ENCODE measurements at places on chromosomes 12 and 14. TPM values are rescaled to one million over a fixed set of nuclear protein-coding genes. Genes with fewer than 3 reads are reported as not detected.

DNA sequence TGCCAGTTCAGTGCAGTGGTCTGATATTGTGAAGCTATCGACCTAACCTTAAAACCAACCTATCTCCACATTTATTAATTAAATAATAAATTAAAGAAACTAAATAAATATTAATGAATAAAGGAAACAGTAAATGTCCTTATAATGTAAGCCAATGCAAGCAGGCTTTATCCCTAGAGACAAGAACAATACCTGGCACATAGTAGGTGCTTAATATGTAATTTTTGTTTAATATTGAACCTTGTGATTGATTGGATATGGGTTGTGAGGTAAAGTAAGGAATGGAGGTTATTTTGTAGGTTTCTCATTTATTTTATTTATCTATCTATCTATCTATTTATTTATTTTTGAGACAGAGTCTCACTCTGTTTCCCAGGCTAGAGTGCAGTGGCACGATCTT lies 7.8 kb upstream of the TUBA1B start:
- H3K27ac ChIP-seq = no peak overlapping the region
- H3K4me1 ChIP-seq = peaks cover 3% of the 10 kb centered on the region
- no peak for DNase-seq
- H3K36me3 ChIP-seq = no peaks in the 10 kb centered on the region
- no peak overlapping the region for H3K4me3 ChIP-seq

The SDR9C7 gene
- polyA plus RNA-seq = not detected

DNA sequence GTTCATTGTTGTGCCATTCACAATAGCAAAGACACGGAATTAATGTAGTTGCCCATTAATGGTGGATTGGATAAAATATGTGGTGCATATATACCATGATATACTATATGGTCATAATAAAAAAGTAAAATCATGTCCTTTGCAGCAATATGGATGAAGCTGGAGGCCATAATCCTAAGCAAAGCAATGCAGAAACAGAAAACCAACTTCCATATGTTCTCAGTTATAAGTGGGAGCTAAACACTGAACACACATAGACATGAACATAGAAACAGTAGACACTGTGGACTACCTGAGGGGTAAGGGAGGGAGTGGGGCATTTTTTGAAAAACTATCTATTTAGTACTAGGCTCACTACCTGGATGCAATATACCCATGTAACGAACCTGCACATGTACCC lies 3.0 kb upstream of the ERP27 start:
- H3K36me3 ChIP-seq = peaks cover 38% of the 10 kb centered on the region
- no peak for DNase-seq
- H3K4me1 ChIP-seq = peaks cover 38% of the 10 kb centered on the region
- no peak overlapping the region for H3K27ac ChIP-seq
- no peaks in the 10 kb centered on the region for H3K27me3 ChIP-seq

The TMEM260 gene
- 6.7 TPM for polyA plus RNA-seq

GRCh38 chr14:77076113-77076631 lies 21.9 kb upstream of the CIPC start:
- no peaks in the 10 kb centered on the region for H3K4me1 ChIP-seq
- no peak overlapping the region for H3K27ac ChIP-seq
- no peak for DNase-seq
- no peak overlapping the region for H3K4me3 ChIP-seq
- H3K27me3 ChIP-seq = no peaks in the 10 kb centered on the region

The TMEM121 gene
- 2.7 TPM for polyA plus RNA-seq

The KRT2 gene
- not detected for polyA plus RNA-seq

The CCDC197 gene
- not detected for polyA plus RNA-seq

Data from naive B cell (primary cell).